SK-MEL-5 (cell line): ENCODE measurements at places on chromosomes 12 and 14. TPM values are rescaled to one million over a fixed set of nuclear protein-coding genes. Genes with fewer than 3 reads are reported as not detected.

The SERPINA1 gene
- 0.92 and 1.7 TPM in 2 replicates for total RNA-seq

The NRIP2 gene
- total RNA-seq, result 0.05 TPM in 1 of 2 replicates, not detected in the other

The ETFBKMT gene
- 3.6 and 3.9 TPM in 2 replicates for total RNA-seq

The ASB2 gene
- 3.8 and 3.9 TPM in 2 replicates for total RNA-seq

The KCNH5 gene
- total RNA-seq, result 1.9 TPM in 2 replicates

The CCDC38 gene
- 0.16 TPM in 1 of 2 replicates, not detected in the other for total RNA-seq
